ENCODE measurements at places on chromosomes 4 and X.

DNA sequence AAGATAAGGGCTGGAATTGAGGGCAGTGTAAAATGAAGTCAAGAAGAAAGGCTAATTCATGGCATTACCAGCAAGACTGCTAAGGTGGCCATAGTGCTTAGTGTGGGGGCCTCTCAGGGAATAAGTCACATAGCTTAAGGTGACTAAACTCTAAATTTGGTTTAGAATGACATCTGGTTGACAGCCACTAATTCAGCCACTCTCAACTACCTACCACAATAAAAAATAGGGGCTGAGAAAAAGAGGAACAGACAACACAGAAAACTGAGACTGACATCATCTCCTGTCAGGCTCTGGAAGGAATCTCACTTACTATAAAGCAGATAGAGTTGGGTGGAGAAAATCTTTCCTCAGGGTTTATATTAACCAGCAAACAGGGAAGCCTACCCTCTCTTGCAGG is 96.9 kb downstream of the CHRDL1 start:
- no peak for DNase-seq

- peak; percentile 1 for DNase-seq
Measured at GRCh38 chrX:101290957-101291603, at the start of gene TAF7L. TAF7L (minus strand) TSS chrX:101291334; CDS start chrX:101287543, 3,791 bp downstream.

DNA sequence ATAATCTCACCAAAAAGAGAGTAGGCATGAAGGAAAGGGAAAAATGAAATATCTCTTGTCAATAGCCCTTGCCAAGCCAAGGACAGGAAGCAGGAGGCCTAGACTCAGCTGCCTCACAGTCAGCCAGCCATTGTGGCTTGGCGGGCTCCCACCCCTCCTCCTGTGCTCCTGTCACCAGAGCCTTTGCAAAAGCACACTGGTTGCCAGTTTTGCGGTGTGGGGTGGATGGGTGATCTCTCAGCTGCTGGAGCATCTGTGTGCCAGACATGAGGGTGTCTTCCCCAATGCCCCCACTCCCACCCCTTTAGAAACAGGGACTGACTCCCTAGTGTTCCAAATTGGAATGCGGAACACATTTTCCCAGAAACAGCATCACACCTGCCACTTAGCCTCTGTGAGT is 26.1 kb downstream of the ARHGEF6 start:
- no peak for DNase-seq

DNA sequence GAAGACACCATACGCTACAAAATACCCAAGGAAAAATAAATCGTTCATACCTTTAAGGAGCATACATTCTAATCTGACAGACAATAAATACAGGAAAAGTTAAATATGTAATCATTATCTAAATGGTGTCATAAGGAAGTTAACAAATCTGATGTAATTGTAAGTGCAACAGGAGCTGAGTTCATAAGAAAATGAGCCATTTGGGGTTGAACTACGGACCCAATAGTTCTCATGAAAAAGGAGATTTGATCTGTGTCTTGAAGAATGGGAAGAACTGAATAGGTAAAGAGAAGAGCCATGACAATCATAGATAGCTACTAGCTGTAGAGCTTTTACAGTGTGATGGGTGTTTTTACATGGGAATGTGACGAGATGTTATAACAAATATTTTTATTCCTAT is 175.6 kb downstream of the ANKRD50 start:
- no peak for DNase-seq

- DNase-seq, result peak; percentile 89
Measured at GRCh38 chr4:6942238-6942800, 32.7 kb downstream of the TBC1D14 start.

DNA sequence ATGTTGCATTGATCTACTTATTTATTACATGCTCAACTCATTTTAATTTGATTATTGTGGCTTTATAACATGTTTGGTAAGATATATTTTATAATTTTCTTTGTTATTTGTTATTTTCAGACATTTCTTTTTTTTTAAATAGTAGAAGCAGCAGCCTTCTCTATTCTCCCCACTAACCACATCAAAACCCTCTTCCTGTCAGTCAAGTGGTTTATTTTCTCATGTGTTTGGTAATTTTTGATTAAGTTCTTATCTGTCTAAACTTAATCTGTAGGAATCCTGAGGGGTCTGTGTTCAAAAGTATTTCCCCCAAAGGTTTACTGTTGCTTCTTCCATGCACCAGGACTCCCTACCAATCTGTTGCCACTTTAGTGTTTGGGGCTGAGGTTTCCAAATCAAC is 131.9 kb downstream of the SCLT1 start:
- DNase-seq, result no peak

- DNase-seq, result no peak
Measured at GRCh38 chrX:68938244-68939004, 109.6 kb downstream of the EFNB1 start.

- DNase-seq, result peak; percentile 5
Measured at GRCh38 chrX:51614353-51615012, 4.2 kb downstream of the CENPVL3 start.

DNA sequence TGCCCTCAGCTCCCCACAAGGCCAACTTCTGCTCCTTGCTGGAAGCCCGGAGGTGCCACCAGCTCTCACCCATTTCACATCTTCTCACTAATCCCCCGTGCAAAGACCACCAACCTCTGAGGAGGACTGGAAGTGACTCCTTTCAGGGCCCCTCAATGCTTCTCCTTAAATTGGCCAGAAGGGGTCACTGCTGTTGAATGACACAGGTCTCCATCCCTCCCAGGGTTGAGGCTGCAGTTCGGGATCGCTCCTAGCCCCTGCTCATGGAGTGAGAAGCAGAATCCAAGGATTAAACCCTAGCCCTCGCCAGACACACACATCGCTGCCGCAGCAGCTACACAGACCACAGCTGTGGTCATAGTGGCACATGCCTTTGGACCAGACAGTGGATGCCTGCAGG is 279.5 kb upstream of the TAPT1 start:
- DNase-seq, result no peak

DNA sequence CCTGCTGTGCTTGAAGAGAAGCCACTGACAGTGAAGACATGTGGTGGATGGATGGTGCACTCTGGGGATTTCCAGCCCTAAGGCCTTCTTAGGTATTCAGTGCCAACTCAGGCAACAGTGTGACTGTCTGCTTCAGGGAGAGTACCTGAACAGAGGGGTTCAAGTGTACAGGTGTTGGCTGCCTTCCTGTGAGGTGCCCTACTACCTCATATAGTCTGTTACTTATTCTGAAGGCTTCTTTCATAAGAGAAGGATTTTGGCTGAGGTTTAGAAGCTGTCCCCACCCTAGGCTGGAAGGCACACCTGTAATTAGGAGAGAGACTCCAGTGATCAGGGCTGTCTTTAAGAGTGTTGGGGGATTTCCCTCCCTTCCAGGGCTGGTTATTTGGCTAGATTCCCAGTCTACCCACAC is 1.8 kb downstream of the FTHL17 start:
- DNase-seq, result no peak

GRCh38 chr4:33160126-33160525 is 2440.0 kb downstream of the PCDH7 start:
- peak; percentile 24 for DNase-seq

DNA sequence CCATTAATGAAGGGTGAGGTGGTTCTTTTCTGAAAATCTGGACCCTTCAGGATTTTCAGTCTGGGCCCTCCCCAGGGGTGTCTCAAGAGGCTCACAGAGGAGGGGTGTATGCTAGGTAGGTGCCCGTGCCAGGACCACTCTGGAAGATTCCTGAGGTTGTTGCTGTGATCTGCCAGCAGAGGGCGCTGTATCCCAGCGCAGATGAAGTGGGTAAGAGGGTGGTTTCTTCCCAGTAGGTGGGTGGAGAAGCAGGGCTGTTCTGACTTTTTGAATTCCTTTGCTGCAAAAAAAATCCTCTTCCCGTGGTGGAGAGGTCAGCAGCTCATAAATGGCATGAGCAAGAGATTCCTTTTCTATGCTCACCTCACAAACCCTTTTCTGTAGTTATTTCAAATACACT is 51.1 kb downstream of the SCML1 start:
- peak; percentile 10 for DNase-seq

GRCh38 chr4:142405021-142405694 is 440.9 kb downstream of the INPP4B start:
- peak; percentile 98 for DNase-seq

- no peak for DNase-seq
Measured at GRCh38 chrX:63513825-63514568, 162.9 kb upstream of the SPIN4 start.

DNA sequence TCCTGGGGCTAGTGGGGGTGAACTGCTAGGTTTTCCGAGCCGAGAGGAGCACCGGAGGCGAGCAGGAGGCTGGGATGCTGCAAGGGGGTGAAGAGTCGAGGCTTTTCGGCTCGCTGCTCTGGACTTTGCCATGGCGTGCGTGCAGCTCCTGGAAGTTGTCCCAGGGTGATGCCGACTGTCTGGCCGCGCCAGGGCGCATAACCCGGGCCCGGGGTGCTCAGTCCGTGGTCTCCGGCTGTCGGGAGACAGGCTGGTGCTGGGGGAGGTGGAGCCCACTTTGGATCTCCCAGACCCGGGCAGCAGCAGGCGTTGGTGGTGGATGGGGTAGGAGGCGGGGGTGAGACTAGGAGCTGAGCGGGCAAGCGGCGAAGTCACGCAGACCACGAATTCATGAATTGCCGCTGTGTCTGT is 793 bp downstream of the GRIA3 start:
- DNase-seq, result peak; percentile 27

- DNase-seq, result no peak
Measured at GRCh38 chr4:76538296-76538695, 103.3 kb downstream of the SHROOM3 start.

- DNase-seq, result peak; percentile 97
Measured at GRCh38 chr4:82388405-82388804, 14.6 kb upstream of the HNRNPD start.

- DNase-seq, result no peak
Measured at GRCh38 chr4:164799410-164799809, 45.5 kb downstream of the SMIM31 start.

DNA sequence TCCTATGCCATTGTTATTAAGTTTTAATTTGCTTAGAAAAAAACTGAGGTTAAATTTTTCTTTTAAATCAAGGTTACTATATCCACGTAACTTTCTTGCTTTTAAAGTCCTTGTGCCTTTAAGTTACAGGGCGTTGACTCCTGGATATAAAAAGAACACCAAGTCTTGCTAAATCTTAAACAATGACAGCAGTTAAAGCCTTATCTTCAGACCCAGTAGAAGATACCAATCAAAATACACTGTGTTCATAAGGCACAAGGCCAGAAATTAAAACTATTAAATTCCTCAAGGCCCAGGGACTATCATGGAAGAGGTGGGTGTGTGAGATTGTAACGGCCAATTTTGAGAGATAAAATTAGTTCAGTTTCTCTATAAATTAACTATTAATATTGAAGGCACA is 60.4 kb downstream of the PAGE2 start:
- DNase-seq, result no peak

DNA sequence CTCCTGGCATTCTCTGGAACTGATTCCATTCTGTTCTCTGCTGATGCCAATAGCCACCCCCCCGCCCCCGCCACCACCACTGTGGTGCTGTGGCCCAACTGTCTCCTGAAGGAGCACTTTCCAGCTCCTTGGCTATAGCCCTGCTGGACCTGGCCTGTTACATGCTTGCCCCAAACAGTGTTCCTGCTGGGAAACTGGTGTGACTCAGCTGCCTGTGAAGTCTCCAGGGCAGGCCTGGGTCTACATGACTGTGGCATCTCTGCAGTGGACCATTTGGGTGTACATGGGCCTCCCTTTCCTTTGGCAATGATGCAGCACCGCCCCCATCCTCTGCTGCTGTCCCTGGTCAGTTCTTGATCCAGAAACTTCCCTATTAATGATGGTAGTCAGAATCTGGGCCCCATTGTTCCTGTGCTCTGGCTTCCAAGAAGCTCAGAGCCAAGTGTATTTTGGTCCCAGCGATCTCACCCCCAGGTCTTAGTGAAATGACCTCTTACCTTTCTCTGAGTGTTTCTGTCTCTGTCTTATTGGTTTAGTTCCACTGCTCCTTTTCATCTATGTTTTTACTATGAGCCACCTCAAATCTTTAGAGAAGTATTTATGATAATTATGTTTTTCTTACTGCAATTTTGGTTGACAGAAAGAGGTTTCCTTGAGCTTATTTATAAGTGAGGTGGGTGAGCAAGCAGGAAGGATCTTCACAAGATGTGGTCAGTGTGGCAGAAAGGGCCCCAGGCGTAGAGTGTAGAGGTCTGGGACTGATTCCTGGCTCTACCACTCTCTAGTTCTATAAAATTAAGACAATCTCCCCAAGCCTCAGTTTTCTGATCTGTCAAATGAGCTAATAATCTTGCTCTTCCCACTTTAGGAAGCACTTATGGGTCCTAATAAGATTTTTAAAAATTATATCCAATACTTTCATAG is 210.7 kb upstream of the EOLA2 start:
- DNase-seq, result no peak

DNA sequence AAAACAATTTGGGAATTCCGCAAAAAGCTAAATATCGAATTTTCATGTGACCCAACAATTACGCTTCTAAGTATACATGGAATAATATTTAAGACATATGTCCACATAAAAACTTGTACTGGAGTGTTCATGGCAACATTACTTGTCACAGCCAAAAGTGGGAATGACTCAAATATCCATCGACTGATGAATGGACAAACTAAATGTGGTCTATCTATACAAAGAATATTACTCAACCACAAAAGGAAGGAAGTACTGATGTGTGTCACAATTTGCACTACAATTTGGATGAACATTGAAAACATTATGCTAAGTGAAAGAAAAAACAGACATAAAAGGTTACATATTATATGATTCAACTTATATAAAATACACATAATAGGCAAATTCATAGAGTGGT is 71.9 kb downstream of the AFF2 start:
- DNase-seq, result no peak

GRCh38 chr4:77009511-77010115 is 60.1 kb downstream of the SEPTIN11 start:
- no peak for DNase-seq

DNA sequence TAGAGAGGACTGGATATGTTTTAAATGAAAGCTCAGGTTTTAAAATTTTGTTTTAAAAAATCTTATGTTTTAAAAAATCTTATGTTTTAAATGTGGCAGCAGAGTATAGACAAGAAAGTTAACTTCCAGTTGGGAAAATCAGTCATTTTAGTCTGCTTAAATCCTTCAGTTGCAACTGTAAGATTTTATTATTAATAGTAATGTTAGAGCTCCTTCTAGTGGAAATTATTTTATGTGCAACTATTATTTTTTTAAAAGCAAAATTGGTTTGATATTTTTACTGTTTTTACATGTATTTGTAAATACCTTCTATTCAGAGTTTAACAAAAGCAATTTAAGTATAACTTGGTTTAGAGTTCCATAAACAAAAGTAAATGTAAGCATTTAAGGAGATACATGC is 8.5 kb upstream of the NUDT6 start:
- no peak for DNase-seq

- DNase-seq, result no peak
Measured at GRCh38 chr4:165724786-165725185, 148.3 kb upstream of the TLL1 start.

Measured in foreskin melanocyte (primary cell).